ENCODE measurements at places on chromosomes 5 and 9.

- no peak for DNase-seq
Measured at GRCh38 chr5:162067655-162068411, at the start of gene GABRG2. Gene GABRG2 (plus strand): TSS chr5:162067773. CDS start chr5:162068000, 227 bp downstream.

DNA sequence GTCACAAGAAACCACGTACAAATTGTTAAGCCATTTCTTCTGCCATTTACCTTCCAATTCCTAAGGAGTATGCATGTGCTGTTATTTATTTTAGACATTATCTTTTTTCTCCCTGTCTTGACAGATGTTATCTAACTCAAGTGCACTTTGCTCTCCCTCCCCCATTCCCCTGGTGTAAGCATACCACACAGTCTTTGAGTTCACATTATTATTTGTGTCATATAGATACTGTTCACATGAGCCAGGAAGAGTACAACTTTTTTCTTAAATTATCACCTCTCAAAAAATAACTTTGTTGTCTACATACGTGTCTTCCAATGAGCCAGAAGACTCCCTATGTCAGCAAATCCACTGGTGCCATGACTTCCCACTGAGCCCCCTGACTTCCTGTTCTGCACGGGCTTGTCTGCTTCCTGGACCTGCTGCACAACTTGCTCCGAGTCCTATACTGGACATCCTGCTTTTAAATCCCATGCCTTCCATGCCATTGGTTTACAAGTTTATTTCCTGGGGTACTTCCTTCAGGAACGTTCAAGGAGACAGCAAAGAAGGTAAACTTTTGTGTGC lies 19.9 kb upstream of the FAM120A start:
- no peak for DNase-seq

DNA sequence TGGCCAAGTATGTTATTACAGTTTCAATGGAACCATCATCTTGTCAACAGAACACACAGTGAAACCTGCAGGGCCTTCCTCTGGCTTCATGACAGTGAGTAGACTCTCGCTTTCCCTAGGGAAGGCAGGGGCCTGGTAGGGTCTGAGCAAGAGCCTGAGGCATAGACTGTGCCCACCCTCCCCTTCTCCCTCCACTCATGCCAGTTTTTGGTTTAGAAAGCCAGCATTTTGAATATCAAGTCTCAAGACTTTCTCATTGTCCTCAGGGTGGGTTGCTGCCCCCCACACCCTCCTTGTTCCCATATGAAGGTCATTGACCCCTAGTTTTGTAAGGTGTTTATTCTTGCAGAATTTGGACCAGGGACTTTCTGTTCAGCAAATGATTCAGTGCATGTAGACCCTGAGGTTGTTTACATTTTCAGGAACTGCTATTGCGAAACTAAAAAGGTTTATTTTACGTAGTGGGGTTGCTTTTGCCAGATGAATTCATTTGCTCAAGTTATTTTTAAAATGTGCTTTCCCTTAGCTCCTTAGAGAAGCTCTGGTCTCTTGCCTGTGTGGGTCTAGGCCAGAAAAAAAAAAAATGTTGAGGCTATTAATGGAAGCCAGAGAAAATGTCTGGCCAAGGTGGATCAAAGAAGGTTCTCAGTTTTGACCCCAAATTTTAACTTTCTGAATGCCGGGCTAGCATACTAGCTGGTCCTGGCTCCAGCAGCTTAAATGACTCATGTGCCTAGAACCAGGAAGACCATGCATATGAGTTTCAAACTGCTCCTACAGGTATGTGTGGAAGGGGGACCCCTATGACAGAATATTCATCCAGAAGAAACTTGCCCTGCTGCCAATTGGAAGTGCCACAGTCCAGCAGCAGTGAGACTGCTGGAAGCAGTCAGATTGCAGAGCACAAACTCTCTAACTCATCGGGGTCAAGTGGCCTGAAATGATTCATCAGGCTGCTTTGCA lies 10.1 kb upstream of the MOB3B start:
- no peak for DNase-seq

DNA sequence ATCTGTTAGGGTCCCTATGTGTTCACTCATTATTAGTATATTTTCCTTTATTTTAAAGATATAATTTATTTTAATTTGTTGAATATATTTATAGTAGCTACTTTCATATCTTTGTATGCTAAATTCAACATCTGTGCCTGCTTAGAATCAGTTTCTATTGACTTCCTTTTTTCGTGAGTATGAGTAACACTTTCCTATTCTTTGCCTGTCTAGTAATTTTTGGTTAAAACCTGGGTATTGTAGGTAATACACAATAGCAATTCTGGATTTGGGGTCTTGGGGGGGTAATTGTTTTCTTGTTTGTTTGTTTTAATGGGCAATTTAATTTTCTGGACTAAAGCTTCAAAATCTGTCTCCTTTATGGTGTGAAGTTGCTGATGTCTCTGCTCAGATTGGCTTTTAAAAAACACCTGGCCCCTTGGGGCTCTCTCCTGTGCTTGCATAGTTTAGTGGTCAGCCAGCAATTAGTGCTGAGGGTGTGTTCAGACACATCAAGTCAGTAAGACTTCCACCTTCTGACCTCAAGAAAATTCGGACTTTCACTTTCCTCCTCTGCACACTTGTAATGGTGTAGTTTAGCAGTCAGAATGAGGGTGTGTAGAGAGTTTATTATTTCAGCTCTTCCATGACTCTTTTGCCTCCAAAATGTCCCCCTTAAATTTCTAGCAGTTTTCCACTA lies 124.4 kb upstream of the MAP1B start:
- DNase-seq, result no peak

DNA sequence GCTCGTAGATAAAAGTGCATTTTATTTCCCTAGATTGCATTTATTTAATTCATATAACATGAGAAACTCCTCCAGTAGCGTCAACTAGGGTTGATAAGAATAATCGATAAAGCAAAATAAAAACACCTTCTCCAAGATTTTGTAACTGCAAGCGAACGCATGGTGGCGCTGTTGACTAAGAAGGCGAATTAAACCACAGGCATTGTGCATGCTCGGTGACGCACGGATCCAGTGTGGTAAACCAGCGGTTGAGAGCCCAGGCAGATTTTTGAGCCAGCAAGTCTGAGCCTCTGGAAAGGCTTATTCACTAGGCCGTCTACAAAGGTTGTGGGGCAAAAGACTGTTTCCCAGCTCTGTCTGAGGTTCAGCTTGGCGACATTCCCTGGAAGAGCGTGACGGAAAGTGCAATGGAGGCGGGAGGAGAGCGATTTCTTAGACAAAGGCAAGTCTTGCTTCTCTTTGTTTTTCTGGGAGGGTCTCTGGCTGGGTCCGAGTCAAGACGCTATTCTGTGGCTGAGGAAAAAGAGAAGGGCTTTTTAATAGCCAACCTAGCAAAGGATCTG lies at the start of gene PCDHB3:
Gene PCDHB3 (plus strand): TSS at position 231 of the 563 bp plus-strand sequence. CDS start 177 bp downstream, at position 408.
- DNase-seq, result no peak

DNA sequence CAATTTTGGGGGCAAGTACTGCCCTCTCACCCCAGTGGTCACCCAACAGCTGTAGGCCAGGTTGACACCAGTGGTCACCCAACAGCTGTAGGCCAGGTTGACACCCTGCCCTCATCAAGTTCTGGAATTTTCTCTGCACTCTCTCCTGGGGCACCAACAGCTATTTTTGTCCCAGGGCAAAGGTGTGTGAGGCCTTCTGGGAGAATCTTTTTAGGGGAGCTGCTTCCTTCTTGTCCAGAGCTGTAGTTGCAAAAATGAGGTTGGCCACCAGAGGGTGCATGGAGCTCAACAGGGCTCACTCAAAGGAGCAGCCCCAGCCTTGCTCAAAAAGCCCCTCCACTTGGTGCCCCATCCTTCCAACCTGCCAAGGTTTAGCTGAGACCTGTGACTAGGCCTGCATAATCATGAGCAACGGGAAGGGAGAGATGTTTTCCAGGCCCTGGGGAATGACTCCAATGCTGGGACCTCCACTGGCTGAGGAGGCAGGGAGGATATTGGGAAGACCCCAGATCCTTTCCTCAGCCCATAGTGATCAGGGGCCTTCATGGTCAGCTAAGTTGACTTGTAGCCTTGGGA lies 10.6 kb upstream of the P4HA2 start:
- DNase-seq, result peak; percentile 71

GRCh38 chr9:22049411-22049810 lies 40.3 kb upstream of the CDKN2B start:
- no peak for DNase-seq

DNA sequence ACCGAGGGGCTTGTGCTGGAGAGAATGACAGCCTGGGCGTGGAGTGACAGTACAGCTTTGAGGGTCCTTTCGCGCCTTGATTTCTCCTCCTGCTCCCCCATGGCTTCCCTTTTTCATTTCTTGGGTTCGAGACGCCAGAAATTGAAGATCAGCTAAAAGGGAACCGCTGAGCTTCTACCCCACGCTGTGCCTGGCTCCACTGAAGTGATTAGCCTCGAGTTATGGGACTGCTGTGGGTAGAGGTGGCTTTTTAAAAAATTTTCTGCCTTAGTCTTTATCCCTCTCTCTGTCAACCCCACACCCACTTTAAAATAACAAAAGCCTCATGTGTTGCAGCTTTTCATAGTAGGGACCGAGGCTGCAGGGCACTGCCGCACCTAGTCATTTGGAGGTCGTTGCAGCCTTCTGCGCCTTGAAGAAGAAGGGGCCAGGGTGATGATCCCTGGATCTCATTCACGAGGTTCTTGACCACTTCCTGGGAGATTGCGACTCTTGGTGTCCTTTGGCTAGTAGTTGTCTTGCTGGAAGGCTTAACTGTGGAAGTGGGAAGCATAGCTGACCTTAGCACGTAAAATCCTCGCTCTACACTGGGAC lies 603 bp downstream of the PPIP5K2 start:
- DNase-seq, result no peak

DNA sequence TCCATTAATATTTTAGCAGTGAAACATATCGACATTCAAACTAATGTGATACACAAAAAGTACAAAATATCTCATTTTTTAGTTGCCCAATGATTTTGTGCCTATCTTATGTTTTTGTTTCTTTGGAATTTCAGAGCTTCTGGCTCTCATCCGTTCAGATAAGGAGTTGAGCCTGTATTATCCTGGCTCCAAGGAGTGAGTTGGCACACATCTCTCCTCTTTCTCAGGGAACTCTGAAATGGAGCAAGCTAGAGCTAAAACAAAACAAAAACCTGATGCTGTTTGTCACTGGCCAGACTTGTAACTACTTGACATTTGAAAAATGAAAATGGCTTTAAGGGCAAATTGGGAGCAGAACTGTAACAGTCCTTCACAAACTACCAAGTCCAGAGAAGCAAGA lies 131.3 kb upstream of the SLC28A3 start:
- DNase-seq, result no peak

- no peak for DNase-seq
Measured at GRCh38 chr9:99180199-99180598, 41.5 kb downstream of the ALG2 start.

GRCh38 chr5:88085462-88085861 lies 183.2 kb downstream of the TMEM161B start:
- no peak for DNase-seq

DNA sequence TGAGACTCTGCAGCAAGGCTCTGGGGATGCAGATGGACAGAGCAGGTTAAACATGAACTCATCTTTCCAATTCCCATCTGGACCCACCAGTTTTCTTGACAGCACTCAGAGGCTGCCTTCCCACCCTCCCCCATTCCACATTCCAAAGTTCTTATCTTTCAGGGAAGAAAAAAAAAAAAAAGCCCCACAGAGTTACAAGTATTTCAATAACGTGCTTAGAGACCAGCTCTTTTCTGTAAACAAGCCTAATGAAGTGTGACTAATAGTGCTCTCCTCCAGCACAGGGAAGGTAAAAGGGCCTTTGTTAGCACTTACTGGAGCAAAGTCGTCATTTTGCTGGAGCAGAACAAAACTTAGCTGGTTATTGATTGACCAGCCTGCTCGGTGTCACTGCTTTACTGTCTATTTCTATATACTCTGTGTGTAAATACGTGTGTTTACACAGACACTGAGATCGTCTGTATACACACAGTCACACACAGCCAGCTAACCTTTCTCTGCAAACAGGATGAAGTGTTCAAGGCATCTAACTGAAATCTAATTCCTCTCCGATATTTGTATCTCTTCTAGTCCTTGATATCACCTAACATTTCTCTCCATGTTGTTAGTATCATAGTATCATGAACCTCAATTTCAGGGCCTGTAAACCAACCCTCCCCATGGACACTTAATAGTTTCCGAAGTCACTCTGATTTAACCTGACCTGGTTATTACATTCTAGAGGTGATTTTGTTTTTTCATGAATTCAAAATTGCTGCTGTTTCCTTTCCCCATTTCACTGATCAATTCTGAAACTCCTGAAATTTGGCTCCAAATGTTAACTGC lies 84.9 kb downstream of the ZNF608 start:
- DNase-seq, result no peak

DNA sequence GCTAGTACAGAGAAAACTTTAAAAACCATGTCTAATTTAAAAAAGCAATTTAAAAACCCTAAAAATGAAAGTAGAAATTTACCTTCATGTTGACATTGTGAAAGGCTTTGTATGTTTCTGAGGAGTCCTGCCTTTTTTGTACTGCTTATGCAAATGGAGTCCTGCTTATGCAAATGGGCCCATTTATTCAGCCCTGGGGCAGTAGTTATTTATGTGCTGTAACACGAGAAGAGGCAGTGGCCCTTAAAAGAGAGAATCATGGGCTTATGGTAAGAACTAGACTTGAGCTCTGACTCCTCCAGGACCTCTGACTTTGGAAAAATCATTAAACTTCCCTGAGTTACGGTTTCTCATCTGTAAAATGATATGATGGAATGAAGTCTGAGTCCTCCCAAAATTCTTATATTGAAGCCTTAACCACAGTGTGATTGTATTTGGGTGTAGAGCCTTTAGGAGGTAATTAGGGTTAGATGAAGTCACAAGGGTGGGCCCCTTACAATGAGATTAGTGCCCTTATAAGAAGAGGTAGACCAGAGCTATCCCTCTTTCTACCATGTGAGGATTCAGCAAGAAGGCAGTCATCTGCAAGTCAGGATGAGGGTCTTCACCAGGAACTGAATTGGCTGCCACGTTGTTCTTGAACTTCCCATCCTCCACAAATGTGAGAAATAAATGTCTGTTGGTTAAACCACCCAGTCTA lies 447.8 kb upstream of the CD180 start:
- no peak for DNase-seq

GRCh38 chr9:91334053-91334452 lies 27.7 kb downstream of the AUH start:
- DNase-seq, result no peak

DNA sequence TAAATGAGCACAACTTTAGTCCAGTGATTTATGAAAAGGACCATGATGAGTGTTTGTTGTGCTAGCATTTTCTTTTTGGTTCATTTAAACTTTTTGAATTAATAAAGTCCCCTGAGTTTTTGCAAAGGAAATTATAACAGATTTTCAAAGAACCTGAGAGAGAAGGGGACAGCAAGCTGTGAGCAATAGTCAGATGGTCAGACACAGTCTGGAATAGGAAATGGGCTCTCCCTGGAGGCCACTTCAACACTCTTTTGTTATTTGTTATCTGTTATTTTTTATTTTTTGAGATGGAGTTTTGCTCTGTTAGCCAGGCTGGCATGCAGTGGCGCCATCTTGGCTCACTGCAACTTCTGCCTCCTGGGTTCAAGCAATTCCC lies 171.1 kb downstream of the ARHGEF28 start:
- DNase-seq, result no peak

GRCh38 chr5:155726267-155726666 lies 600.7 kb upstream of the SGCD start:
- no peak for DNase-seq

Measured in stimulated activated CD8-positive, alpha-beta memory T cell treated with anti-CD3 and anti-CD28 coated beads, Interleukin-7, amount 100 ng/mL, for 4 hours (primary cell).